ENCODE measurements at places on chromosomes 12 and 14. TPM values are rescaled to one million over a fixed set of nuclear protein-coding genes. Genes with fewer than 3 reads are reported as not detected.

- DNase-seq = no peak
These were observed 25.9 kb downstream of the CGRRF1 start for GRCh38 chr14:54535646-54536045.

DNA sequence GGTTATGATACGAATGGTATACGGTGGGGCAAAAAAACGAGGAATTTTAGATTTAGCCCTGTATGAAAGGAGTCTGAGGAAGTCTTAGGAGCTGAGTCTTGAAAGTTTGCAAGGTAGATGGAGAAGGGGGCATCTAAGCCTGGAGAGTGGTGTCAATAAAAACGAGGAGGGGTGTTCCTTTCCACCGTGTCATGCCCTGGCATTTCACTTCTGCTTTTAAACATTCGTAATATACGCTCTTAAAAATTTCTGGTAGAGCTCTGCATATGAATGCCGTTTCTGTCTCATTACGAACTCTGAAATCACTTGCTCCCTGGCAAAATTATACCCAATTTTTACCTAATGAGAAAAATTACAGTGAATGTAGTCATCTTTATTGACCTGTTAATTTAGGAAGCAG is 170.2 kb downstream of the ERC1 start:
- no peak for DNase-seq

- no peak for DNase-seq
These were observed 207.0 kb downstream of the CALM1 start for GRCh38 chr14:90603841-90604240.

- DNase-seq = no peak
These were observed 43.9 kb downstream of the DIO3 start for GRCh38 chr14:101604935-101605780.

DNA sequence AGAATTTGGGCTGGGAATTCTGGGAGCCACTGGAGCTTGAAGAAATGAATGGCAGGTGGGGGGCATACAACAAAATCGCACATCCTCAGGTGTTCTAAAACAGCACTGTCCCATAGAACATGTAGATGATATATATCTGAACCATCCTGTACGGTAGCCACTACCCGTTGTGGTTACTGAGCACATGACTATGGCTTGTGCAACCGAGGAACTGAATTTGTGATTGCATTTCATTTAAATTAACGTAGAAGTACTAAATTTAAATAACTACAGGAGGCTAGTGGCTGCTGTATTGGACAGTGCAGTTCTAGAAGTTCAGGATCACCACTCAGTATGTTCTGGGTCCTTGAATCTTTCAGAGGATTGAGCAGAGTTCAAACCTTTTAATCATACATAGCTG is 172.4 kb downstream of the PHETA1 start:
- no peak for DNase-seq

Gene CATSPERB
- 0.18 TPM for polyA plus RNA-seq

DNA sequence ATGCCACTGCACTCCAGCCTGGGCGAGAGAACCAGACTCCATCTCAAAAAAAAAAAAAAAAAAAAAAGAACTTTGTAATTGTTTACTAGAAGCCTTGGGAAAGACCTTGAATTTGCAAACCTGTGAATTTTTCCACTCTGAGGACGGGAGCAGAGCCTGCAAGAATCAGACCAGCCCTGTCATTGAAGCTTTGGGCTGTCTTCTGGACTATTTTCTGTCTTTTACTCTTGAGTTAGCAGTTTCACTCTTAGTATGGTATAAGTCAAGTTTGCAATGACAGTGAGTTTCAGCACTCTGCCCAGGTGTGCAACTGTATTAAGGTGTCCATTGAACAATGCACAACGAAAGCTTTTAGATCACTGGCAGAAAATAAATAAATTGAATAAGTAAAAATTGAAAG is 81.4 kb upstream of the KRAS start:
- DNase-seq = no peak

Gene SNRNP35
- polyA plus RNA-seq = 24.2 TPM

DNA sequence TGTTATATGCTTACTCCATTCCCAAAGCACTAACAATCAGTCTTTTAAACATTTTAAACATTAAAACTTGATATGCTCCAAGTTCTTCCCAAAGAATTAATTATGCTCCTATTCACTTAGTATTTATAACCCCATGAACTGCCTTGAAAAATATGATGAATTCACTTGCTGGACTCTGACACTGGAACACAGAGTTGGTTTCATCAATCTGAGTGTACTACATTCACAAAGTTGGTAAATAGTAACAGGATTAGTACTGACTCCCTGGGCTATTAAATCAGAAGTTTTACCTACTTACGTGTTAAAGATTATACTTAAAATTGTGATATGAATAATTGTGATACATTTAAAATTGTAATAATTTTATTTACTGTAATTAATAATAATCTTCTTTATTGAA is 17.3 kb upstream of the MYF6 start:
- DNase-seq = no peak

- no peak for DNase-seq
These were observed 51.6 kb downstream of the RPS6KA5 start for GRCh38 chr14:91008759-91009409.

- DNase-seq = no peak
These were observed 400.5 kb downstream of the ADAMTS20 start for GRCh38 chr12:43151441-43151981.

- DNase-seq = no peak
These were observed 28.6 kb upstream of the BLTP3B start for GRCh38 chr12:100171248-100171647.

DNA sequence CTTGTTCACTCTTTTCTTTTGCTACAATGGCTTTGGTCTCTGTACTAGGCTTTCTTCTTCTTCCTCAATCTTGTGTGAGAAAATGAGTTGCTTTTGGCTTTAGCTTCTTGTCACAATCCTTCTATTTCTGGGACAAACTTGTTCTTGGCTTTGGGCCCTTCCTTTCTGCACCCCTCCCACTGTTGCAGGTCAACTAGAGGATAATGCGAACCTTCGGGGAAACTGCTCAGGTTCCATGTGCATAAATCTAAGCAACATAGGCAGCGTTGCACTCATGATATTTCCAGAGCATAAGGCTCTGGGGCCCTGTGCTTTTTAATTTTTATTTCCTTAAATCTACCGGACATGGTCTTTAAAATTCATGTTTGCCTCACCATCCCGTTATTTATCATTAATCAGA is 89.8 kb upstream of the LRIG3 start:
- DNase-seq = no peak

Gene RDH12
- 0.10 TPM for polyA plus RNA-seq

- no peak for DNase-seq
These were observed 14.3 kb upstream of the CLEC1A start for GRCh38 chr12:10113075-10113474.

- DNase-seq = no peak
These were observed 483.7 kb downstream of the FLRT2 start for GRCh38 chr14:86013641-86014040.

- no peak for DNase-seq
These were observed 185.8 kb upstream of the FKBP4 start for GRCh38 chr12:2609020-2609419.

Gene COL2A1
- polyA plus RNA-seq = not detected

Gene RAD9B
- 0.98 TPM for polyA plus RNA-seq

Gene ALKBH1
- polyA plus RNA-seq = 7.6 TPM

Gene MYO1A
- polyA plus RNA-seq = 0.56 TPM

- no peak for DNase-seq
These were observed 7.7 kb downstream of the TDP1 start for GRCh38 chr14:89963288-89963978.

GRCh38 chr12:65596514-65597091 is 227.7 kb upstream of the HMGA2 start:
- no peak for DNase-seq

DNA sequence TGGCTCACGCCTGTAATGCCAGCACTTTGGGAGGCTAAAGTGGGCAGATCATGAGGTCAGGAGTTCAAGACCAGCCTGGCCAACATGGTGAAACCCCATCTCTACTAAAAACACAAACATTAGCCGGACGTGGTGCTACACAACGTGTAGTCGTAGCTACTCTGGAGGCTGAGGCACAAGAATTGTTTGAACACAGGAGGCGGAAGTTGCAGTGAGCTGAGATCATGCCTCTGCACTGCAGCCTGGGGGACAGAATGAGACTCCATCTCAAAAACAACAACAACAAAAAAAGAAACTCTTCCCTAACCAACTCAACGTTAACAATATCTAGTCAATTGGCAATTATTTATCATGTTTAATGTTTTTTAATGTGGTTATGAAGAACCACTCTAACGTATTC is 89.3 kb downstream of the EPS8 start:
- no peak for DNase-seq

Gene COPZ1
- 131 TPM for polyA plus RNA-seq

Gene PRICKLE1
- polyA plus RNA-seq = not detected

- no peak for DNase-seq
These were observed 17.7 kb upstream of the STXBP6 start for GRCh38 chr14:25067600-25067999.

Measured in naive thymus-derived CD4-positive, alpha-beta T cell (primary cell).